ENCODE measurements at places on chromosomes 11 and 22.

DNA sequence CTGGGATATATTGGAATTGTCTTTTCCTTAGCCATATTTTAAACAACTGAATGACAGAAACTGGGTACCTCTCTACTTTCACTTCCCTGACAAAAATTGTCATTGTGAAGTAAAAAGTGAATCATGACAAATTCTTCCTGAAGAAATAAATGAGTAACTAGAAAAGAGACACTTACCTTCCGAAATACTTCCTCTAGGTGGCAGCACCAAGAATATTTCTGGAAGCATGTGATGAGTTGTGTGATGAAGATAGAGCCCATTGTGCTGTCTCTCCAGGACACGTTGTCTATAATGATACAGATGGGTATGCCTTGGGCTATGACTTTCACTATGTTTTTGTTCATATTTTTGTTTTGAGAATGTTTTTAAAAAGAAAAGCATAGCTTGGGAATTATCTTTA lies 21.5 kb downstream of the CASP4 start:
- no peak for DNase-seq

DNA sequence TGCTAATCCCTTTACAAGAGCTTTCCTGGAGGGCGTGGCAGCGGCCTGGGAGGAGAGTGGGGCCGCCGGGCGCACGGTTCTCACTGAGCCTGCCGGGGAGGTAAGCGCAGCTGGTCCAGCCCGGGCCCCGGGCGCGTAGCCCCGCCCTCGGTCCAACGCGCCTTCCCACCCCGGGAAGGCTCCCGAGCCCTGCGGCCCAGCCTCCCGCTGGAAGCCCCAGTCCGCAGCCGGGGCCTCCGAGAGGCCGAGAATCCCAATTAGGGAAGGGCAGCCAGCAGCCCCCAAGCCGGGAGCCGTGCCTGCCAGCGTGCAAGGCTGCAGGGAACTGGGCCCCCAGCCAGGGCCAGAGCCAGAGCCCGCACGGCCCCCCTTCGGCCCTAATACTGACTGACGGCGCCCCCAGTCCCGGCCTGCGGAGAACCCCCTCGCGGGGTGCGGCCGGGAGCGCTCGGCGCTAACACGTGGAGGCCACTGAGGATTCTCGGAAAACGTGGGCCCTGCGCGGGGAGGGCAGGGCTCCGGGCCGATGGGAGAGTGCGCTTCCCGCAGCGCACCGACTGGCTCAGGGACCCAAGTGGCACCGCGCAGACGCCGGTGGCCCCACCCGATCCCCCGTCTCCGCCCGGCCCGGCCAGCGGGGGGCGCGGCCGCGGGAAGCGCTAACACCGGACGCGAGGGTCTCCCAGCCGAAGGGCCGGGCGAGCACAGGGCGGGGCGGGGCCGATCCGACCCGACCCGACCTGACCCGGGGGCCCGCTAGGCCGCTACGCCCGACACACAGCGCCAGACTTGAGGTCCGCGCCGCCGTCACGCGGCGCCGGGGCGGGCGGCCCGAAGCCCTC lies 5.7 kb downstream of the ZFTA start:
- DNase-seq: no peak

GRCh38 chr11:18633256-18634139 lies 644 bp downstream of the SPTY2D1 start:
- no peak for DNase-seq

DNA sequence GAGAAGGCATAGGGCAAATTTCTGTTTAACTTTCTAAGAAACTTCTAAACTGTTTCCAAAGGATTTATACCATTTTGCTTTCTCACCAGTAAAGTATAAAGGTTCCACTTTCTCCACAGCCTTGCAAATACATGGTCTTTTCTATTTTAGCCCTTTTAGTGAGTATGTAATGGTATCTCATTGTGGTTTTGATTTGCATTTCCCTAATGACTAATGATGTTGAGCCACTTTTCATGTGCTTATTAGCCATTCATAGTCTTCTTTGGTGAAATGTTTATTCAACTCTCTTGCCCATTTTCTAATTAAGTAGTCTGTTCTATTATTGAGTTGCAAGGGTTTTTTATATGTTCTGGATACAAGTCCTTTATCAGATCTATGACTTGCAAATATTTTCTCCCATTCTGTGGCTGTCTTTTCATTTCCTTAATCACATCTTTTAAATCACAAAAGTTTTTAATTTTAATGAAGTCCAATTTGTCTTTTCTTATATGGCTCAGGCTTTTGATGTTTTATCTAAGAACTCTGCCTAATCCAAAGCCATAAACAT lies 83.8 kb upstream of the KCNQ1OT1 start:
- DNase-seq: no peak

DNA sequence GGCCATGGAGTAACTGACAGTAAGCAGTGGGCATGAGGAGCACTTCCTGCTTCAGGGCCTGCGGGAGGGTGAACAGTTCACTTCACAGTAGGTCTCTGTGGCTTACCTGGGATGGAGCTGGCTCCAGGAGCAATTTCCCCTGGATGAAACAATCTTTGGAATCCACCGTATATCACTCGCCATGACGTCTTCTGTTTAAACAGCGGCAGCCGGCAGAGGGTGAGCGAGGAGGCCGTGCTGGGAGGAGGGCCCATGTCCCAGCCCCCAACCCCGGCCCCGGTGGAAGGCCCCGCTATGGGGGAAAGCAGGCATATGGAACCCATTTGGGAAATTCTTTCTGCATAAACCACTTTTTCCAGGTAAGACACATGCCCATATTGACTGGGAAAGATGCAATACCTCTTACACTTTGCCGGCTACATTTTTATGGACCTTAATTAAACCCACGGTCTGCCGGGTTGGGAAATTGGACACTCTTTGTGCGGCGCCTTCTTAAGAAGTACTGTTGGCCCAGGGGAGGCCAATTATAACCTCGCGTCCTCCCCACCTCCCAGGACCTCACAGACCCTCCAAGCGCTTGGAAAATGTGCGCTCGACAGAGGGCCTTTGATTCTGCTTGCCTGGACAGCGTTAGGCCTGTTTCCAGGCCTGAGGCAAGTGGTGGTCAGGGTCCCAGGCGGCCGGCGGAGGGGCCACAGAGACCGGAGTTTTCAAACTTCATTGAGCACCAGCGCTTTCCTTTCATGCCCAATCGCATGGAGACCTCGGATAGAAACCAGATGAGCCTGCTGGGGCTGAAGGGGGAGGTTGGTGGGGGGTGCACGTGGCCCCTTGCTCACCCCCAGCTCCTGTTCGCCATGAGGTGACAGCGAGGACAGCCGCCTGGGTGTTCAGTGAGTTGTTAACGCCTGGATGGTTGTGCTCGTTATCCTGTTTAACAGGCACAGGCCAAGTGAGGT lies 40.4 kb downstream of the SMIM38 start:
- DNase-seq: no peak

DNA sequence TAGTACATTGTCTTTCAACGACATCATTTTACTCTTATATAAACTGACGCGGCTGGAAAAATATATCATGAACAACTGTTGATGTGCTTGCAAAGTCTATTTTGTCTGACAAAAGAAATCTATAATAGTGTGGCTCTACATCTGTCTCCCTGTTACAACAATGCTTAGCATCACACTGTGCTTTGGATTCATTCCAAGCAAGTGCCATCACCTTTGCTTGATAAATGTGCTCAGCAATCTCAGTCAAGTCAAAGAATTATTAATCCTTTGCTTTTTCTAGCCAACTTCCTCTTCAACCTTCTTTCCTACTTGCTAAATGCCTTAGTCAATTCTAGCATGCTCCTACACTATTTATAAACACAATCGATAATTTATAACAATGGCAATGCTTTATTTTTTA lies 140.5 kb downstream of the FCHSD2 start:
- DNase-seq: no peak

DNA sequence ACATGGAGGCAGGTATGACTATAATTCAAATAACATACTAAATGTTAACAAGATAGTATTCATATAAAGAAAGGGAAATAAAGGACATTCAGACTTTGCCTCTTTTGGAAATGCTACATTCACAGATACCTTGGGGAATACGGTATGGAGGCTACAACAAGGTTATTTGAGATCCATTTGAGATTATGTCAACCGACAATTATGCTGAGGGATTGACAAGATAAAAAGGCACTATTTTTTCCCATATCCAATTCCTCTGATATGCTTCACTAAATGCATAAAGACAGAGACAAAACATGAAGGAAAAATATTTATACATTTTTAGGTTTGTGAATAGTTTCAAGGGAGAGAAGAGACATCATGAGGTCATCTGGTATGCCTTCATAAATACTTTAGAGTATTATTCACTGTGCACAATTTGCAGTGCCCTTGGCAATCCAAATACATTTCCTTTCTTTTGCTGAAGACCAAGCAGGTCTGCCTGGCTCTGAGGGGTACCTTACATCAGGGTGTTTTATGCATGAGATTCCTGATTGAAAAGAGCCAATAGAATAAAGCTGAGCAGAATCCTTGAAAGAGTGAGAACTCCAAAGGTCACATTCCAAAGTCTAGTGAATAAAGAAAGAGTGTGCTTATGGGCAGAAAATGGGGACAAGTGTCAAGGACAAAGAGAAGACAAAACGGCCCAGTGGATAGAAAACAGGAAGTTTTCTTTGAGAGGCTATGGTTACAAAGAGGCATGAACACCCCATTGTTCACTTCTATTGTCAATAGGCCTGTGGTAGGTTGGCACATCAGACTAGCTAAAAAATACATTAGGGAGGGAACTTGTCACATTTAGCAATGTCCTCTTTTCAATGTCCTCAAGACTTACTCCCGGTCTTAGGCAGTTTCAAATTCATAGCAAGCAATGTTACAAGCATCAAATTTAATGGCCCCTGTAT lies 455.8 kb downstream of the LRRC4C start:
- DNase-seq: no peak

DNA sequence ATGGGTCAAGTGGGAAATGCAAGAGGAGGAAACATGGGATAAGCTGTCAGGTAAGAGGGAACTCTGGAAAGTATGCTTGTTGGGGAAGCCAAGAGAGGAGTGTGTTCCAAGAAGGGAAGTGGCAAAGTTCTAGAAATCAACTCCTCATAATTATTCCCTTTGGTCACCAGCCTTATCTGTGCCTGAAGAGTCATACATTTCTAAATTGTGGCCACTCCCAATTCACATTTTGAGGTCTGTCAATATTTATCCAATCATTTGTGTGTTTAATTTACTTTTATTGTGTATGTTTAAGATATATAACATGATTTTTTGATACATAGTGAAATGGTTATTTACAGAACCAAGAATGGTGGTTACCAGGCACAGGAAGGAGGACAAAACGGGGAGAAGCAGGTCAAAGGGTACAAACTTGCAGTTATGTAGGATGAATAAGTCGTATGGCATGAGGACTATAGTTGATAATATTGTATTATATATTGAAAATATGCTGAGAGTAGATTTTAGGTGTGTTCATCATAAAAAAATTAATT lies 131.7 kb downstream of the GRIA4 start:
- DNase-seq: no peak

DNA sequence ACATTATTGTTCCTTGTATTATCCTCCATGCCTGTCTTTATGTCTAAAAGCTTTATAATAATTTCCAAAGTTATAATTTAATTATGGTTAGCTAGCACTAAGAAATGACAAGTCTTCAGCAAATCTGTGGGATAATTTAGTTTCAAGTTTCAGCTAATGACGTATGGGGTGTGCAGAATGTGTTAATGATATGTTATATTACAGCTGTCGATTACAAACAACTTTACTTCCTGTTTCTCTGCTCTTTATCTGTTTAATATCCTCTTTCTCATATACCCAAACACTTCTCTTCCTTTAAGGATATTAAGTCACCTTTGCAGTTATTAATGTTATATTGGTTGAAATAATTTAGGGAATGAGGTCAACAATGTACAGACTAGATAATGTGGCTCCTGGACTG lies 161.8 kb downstream of the CASP12 start:
- no peak for DNase-seq

DNA sequence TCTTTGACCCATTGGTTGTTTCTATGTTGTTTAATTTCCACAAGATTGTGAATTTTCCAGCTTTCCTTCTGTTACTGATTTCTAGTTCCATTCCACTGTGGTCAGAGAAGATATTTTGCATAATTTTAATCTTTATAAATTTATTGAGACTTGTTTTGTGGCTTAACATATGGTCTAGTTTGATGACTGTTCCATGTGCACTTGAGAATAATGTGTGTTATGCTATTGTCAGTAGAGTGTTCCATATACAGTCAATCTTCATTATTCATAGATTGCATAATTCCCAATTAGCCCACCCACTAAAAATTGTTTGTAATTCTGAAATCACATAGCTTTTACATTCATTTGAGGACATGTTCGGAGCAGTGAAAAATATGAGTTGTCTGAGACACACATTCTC lies 346.1 kb upstream of the DDI1 start:
- DNase-seq: no peak

- DNase-seq: no peak
Measured at GRCh38 chr22:48536541-48537342, 1290.9 kb downstream of the BRD1 start.

DNA sequence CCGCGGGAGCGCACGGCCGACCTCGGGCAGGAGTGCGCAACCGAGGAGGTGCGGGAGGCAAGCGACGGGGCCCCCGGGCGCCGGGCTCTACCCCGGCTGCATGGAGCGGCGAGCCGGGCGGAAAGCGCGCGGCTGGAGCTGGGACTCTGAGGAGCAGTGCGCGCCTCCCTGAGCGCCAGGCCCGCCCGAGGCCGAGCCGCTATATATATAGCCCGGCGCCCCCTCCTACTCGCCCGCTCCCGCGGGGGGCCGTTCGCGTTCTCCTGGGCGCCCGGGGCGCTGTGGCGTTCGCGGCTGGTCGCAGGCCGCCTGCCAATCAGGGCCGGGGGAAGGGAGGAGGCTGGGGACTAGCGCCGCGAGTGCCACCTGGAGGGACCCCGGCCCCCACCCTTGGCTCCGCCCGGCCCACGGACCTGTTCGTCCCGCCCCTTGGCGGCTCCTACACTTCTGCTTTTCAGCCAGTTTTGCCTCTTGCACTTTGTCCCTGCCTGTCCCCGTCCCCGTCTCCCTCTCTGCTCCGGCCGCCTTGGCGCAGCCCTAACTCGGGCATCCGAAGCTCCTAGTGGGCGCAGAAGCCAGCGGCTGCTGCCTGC lies at the start of gene FGF4:
Gene FGF4 (minus strand): TSS at position 179 of the 593 bp plus-strand sequence. CDS start 257 bp downstream, outside the sequence.
- DNase-seq: no peak

GRCh38 chr11:94023856-94024255 lies 2.7 kb downstream of the HEPHL1 start:
- no peak for DNase-seq
